ENCODE measurements at places on chromosomes 7 and 10.

GRCh38 chr7:50206453-50207250 is 97.9 kb upstream of the IKZF1 start:
- DNase-seq, result no peak

- no peak for DNase-seq
Observed at GRCh38 chr7:69677881-69678493, 79.7 kb downstream of the AUTS2 start.

- no peak for DNase-seq
Observed at GRCh38 chr7:111098011-111098925, 7.3 kb downstream of the LRRN3 start.

DNA sequence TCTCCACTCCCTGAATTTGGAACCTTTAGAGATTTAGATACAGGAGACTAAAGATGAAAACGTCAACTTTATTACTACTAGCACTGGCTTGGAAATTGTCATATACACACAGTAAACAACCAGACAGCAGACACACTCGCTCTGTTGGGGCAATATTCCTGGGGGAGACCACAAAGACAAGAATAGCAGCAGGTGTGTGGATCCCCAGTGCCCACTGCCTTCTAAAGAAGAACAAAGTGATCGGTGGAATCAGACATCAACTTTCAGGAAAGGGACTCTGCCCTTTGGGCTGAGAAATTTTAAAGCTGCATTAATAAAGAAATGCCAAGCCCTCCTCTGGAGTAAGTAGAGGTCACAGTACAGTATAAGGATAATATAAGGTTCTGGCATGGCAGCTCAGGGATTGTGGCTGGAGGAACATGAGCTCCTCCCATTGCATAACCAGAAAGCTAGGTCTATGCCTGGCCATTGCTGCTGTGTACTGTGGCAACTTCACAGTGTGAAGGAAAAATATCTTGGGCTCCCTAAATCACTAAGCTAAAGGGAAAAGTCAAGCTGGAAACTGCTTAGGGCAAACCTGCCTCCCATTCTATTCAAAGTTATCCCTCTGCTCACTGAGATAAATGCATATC is 57.1 kb upstream of the ANKRD1 start:
- DNase-seq, result no peak

DNA sequence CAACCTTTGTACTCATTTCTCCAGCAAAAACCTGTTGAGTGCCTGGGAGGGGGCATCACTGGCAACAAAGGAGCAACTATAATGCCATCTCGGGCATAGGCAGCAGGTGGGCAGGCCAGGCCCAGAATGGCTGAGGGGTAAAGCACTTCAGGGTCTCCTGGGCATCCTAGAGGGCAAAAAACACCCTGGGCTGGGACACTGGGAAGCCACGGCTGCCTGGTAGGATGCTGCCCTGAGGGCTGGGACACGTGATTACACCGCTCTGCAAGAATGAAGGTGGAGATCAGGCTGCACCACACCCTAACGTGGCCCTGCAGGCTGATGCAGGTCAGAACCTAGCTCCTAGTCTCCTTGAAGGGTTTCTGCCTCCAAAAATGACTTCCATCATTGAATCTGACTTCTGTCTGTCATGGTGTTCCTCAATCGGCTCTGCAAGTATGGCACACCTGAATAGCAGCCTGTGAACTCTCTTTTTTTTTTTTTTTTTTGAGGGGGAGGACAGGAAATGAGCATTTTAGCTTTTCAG is 4.5 kb upstream of the TRAPPC14 start:
- no peak for DNase-seq

GRCh38 chr7:135204876-135205275 is 6.5 kb downstream of the WDR91 start:
- no peak for DNase-seq

- DNase-seq, result no peak
Observed at GRCh38 chr10:37754538-37755323, 102.7 kb downstream of the ZNF248 start.

GRCh38 chr7:83413831-83414230 is 235.1 kb downstream of the SEMA3E start:
- DNase-seq, result no peak

DNA sequence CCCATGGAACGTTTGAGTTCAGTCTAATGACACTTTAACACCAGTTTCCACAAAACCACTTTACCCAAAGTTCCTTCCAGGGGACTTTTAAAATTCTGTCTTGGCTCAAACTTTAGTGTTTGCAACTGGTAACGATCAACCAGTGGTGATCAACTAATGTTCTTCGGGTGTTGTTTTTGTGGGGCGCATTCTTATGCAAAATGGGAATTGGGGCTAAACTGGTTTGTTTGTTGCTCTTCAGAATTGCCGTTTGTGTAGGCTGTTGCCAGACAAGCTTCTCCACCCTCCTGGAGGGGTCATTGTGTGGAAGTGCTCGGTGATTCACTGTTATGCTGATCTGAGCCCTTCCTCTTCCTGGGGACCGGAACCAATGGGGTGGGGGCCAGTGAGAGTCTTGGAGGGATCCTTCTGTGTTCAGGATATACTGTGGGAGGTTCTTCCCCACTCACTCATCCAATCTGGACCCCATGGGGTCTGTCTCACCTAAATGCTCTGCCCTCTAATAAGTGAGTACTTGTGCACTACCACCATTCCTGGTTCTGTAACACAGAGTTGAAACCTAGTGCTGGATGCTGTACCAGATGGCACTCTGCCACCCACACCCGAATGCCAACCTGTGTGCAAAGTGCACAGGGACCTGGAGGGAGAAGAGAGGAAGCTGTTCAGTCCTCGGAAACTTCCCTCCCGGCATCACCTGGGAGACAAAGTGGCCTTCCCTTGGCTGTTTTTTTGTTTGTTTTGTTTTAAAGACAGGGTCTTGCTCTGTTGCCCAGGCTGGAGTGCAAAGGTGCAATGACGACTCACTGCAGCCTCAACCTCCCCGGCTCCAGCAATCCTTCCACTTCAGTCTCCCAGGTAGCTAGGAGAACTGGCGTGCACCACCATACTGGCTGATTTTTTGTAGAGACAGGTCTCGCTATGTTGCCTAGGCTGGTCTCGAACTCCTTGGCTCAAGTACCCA is 2.1 kb downstream of the NFE2L3 start:
- DNase-seq, result no peak

DNA sequence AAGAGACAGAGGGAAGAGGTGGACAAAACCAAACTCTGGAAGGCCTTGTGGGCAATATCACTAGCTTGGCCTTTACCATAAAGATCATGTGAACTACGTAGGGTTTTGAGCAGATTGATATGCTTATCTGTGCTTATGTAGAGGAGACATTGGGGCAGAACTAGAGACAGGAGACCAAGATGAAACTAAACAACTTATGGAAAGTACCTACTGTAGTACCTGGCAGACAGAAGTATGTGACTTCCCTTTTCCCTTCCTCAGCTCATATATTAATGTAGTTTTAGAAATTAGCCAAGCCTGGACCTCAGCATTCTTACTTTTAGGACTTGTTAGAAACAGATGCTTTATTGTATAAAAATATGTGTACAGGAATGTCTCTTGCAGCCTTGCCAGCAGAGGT is 14.0 kb upstream of the IL6 start:
- DNase-seq, result no peak

- no peak for DNase-seq
Observed at GRCh38 chr7:88243345-88243909, 23.6 kb upstream of the SRI start.

GRCh38 chr7:137932881-137933269 is 69.0 kb downstream of the CREB3L2 start:
- no peak for DNase-seq

GRCh38 chr7:90846192-90846591 is 250.1 kb downstream of the CDK14 start:
- no peak for DNase-seq

DNA sequence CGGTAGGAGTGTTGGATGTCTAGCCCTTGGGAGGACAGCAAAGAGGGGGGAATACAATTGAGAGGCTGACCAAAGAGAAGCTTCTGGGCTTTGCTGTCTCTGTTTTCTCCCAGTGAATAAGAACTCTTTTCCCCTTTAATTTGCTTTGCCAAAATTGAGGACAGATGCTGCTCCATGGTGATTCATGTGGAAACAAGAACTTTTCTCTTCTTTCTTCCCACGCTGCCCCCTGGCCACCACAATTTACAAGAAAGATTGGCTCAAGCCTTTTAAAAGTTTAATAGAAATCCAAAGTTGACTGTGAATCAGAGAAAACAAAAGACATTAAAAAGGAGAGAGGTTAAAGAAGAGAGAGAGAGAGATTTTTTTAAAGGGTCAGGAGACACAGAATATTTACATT is 49.0 kb downstream of the PRR15 start:
- no peak for DNase-seq

DNA sequence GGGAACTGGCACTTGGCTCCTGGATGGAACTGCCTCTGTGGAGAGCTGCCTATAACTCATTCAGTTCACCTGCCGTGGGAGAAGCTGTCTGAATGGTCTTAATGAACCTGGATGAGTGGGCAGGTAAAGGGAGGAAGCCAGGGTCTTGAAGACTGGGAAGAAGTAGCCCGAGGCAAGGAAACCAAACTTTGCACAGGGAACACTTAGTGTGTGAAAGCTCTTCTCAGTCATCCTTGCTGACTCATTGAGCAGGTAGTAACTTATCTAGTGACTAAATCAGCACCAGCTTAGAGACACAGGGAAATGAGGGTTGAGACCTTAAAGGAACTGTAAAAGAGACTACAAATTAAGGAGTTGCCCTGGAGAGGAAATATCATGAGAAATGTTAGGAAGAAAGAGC is 9.9 kb downstream of the LRRC4 start:
- DNase-seq, result no peak

GRCh38 chr7:151808400-151809145 is 68.3 kb downstream of the PRKAG2 start:
- no peak for DNase-seq

DNA sequence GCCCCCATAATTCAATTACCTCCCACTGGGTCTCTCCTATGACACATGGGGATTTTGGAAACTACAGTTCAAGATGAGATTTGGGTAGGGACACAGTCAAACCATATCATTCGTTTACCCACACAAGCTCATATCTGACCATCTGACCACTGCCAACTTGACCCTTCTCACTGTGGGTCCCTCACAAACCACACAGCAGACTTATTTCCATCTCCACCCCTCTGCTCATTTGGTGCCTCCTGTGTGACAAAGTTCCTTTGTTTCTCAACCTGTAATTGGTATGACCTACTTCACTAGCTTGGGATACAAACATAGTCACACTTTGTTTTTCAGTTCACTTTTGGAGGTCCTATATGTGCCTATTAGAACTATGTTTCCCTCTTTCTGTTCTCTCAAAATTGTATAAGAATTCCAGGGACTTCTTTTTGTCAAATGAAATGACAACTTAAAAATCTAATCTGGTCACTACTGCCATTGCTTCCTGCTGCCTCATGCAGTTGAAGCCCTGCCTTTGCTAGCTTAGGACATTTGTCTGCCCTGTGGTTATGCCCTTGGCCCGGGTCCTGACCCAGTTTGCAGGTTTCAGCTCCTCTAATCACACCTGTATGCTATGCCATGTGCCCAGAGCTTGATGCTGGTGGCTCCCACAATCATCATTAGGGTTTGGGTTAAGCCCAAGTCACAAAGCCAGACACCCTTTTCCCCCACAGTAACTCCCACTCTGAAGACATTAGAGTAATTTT is 69.9 kb downstream of the PPP1R3C start:
- DNase-seq, result no peak

- DNase-seq, result no peak
Observed at GRCh38 chr7:48274662-48275061, 103.4 kb downstream of the ABCA13 start.

GRCh38 chr10:100912013-100912604 is 654 bp upstream of the SLF2 start:
- no peak for DNase-seq

- DNase-seq, result no peak
Observed at GRCh38 chr7:135258585-135258984, 24.9 kb downstream of the STRA8 start.

GRCh38 chr10:8498881-8499280 is 444.4 kb downstream of the GATA3 start:
- no peak for DNase-seq

GRCh38 chr7:2929321-2930201 is 85.5 kb upstream of the GNA12 start:
- DNase-seq, result no peak

- DNase-seq, result no peak
Observed at GRCh38 chr7:4297918-4298219, 384.2 kb upstream of the FOXK1 start.

DNA sequence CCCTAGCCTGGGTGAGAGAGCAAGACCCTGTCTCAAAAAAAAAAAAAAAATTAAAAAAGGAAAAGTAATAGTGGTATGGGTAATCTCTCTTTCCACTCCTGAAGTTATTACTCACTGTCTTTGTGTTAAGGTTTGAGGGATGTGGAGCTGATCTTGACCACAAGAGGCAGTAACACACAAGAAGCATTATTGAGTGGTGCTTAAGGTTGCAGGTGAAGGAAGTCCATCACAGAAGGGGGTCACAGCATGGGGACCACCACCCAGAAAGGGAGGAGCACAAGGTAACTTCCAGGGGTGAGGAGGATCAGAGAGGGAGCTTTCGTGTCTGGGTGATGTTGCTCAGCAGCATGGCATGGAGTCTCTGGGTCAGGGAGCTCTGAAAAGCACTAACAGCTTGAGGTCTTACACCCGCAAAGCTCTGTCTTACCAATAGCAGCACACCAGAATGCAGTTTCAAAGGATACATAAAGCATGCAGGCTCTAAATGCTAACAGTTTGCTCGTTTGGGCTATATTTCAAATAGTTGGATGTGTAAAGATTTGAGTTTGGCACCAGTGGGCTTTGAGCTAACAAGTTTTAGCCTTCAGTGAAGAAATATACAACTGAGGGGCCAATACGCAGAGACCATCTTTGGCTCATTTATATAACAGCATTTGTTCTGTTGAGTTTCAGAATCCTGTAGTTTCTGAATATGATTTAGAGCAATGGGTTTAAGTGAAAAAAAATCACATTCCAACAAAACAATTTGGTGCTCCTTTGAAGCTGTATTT is 100.4 kb upstream of the DNAJC1 start:
- no peak for DNase-seq

- no peak for DNase-seq
Observed at GRCh38 chr10:69218831-69219230, 1.3 kb upstream of the HKDC1 start.

DNA sequence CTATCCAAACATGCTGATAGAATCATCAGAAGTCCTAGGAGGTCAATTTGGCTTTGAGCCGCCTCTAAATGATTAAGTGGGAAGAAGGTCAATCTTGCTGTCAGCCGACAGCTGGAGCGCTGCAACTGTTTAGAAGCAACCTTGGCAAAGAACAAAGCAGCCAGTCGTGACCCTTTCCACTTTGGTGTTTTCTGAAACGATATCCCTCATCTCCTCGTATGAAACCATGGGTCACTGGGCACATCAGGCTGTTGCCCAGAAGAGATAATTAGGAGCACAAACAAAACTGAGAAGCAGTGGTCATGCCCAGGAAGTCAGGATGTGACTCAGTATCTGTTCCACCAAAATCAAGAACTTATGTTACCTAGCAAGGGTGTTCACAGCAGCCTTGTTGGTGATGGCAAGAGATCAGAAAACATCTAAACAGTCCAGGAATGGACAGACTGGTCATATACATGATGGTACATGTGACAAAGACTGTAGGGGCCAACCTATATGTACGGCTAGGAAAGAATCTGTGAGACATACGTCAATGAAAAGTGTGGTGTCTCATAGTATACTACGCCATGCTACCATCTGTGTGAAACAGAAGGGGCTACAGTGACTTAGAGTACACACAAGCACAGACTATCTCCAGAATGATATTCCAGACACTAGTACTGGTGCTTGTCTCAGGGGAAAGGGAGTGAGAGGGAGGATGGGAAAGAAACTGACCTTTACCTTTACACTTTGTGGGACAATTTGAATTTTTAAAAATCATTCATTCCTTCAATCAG is 22.4 kb downstream of the STN1 start:
- DNase-seq, result no peak

GRCh38 chr10:10804998-10805740 is 212.5 kb upstream of the CELF2 start:
- no peak for DNase-seq
